AML-193 (cell line): ENCODE measurements at places on chromosomes 6 and 20.

GRCh38 chr6:17816921-17817611 is 110.3 kb upstream of the NUP153 start:
- no peak for DNase-seq

DNA sequence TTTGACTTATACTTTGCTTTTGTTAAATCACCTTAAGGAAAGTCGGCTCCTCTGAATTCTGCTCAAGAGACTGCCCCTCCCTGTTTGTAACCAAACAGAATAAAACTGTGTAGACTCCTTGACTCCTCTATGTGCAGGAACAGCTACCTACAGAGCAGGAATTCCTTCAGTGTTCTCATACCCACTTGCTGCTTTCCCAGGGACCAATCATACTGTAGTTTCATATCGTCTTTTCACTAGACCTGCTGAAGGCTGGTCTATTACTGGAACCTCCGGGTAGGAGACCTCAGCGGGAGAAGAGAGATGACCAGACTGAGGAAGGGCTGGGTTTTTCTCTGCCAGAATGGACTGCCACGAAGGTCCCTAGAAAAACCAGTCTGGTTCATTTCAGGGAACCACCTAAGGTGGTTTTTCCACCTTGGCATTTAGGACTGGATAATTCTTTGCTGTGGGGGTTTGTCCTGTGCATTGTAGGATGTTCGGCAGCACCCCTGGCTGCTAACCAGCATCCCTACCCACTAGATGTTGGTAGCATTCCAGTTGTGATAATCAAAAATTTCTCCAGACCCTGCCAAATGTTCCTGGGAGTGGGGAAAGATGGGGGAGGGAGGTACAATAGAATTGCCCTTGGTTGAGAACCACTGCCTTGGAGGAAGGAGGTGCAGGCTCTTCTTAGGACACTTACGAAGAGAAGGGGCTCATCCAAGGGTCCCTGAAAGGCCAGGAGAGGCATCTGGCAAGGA is 80.5 kb downstream of the DNAAF9 start:
- DNase-seq: no peak

DNA sequence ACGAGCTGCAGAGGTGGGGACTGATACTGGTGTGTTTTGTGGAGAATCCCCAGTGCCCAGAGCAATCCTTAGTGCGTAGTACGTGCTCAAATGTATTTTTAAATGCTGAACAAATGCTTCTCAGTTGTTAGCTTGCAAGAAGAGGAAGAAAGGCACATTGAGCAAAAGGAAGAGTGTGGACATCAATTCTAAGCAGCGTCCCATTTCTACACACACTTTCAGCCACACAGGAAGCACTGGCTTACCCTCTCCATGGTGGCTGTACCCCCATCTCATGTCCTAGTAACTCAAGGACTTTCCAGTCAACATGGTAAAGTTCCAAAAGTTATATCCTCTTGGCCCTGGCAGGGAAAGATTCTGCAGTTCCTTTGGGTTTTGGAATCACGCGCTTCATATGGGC is 98.8 kb upstream of the NXT1 start:
- peak; percentile 30 for DNase-seq

GRCh38 chr6:155895641-155896040 is 440.0 kb upstream of the NOX3 start:
- no peak for DNase-seq

- no peak for DNase-seq
These were observed 251.4 kb downstream of the TAF4 start for GRCh38 chr20:61814244-61814643.

DNA sequence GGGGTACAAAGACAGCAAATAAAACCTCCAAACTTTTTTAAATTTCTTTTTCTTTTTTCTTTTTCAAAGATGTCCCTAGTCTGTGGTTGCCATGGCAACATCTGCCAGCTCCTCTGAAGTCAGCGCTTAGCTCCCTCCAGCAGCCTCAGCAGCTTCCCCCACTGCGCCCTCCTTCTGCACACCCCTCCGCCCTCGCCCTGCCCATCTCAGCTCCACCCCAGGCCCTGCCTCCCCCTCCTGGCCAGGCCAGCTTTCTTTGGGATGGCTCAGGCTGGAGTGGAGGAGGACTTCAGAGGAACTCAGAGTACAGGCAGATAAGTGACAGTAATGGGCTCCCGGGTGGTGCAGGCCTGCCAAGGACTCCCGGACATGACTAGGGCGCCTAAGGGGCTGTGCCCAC is 104.6 kb downstream of the LRFN2 start:
- DNase-seq: no peak

DNA sequence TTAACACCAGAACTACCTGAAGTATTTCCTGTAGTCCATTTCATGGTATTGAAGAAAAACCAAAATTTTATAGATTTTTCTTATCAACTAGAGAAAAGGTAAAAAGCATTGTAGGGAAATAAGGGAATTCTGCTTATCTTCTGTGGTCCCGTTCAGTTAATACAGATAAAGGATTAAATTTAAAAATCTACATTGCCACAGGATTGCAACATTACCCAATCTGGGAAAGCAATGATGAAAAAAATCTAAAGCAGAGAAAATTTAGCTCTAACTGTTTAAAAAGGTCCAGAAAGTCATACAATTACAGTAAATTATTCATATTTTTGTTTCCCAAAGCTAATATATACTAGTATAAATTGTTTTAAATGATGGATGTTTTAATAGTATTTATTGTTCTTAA is 18.0 kb downstream of the POLH start:
- no peak for DNase-seq

DNA sequence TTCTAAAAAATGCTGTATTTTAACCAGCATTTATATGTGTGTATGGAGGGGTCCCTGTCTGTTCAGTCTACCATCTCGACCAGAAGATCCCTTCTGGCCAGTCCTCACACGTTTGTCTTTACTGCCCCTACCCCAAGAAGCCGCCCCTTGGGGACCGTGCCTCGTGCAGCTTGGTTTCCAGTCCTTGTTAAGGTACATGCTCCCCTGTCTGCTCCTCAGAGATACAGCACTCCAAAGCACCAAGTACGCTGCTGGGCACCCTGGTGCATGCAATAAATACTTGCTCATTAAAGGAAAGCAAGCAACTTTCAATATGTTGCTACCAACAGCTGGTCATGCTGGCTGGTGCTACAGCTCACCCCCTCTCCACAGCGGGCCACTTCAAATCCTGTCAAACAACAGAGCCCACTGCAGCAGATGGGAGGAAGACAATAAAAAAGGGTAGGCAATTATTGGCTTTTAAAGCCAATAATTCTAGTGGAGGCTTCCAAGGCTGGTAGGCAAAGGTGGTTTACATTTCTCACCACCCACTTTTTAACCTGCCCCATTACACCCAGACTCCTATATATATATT is 61.6 kb downstream of the PSMG4 start:
- DNase-seq: no peak

DNA sequence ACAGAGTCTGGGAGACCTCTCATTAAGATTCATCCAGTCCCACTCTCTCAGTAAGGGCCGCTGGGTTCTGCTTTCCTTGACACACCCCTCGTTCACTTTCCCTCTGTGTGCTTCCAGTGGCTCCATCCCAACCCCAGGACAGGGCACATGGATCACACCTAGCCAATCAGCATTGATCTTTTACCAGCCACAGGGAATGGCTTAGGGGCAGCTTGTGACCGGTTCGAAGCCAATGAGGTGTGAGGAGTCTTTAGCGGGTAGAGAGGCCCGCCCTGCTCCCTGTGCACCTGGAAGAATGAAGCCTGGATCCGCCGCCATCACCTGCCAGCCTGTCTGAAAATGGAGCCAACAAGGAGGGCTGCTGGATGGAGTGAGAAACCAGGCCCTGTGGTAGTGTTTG is 35.2 kb upstream of the OVOL2 start:
- DNase-seq: no peak

DNA sequence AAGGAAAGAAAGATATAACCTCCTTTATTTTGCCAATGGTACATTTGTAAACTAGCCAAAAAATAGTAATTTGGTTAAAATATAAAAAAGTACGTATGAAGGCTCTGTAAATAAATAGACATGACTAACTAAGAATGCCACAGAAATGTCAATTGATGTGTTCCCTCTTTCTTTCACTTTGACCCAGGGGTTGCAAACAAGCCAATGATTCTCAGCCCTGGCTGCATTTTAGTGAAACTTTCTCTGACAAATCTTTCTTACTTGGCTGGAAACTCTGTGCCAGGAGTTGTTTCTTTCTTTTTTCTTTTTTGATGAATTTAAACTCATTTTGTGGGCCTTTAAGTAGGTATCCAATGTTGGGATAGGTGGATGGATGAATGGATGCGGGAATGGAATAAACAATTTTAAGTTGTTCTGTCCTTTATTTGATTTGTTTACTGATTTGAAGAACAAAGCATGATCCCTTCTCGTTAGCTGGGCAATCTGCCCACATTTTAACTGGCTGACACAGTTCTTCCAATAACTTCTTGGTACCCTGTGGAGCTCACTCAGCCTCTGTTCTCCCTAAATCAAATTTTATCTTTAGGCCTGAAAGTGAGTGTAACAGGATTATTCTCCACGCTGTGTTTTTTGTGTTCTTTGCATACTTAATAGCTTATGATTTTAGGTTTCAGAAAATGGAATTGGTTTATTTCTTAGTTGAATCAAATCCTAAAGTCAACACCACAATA is 58.6 kb upstream of the GCLC start:
- DNase-seq: no peak

- DNase-seq: no peak
These were observed 13.9 kb downstream of the RPS10 start for GRCh38 chr6:34412016-34412415.

DNA sequence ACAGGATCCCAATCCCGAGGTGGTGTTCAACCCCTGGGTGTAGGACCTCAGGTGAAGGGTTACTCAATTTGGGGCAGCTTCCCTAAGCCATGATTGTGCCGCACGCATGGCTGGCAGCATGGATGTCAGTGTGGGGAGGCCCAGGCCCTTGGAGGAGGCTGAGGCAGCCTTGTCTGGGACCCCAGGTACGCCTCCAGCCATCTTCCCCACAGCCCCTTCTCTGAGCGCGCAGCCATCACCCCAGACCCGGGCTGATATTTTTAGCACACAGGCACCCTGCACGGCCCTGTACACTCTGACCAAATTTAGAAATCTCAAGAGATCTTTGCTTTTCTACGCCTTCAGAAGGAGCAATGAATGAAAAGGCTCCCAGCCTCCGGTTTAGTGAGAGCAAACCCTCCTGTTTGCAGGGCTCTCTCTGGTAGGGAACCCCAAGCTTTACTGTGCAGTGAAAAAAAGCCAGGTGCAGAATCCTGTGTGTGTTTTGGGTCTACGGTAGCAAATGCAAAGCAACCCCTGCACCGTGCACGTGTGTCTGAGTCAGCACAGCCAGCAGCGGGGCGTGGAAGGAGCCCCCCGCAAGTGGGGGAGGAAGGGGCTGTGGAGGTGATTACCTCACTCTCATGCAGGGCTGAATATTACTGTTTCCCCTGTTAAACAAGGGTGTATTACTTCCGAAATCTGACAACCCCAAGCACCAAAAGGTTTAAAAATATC is 44.3 kb downstream of the CTCFL start:
- DNase-seq: no peak

- DNase-seq: no peak
These were observed 678.1 kb upstream of the ID4 start for GRCh38 chr6:19159089-19159488.

- DNase-seq: no peak
These were observed 9.1 kb downstream of the PAX1 start for GRCh38 chr20:21714297-21715192.

DNA sequence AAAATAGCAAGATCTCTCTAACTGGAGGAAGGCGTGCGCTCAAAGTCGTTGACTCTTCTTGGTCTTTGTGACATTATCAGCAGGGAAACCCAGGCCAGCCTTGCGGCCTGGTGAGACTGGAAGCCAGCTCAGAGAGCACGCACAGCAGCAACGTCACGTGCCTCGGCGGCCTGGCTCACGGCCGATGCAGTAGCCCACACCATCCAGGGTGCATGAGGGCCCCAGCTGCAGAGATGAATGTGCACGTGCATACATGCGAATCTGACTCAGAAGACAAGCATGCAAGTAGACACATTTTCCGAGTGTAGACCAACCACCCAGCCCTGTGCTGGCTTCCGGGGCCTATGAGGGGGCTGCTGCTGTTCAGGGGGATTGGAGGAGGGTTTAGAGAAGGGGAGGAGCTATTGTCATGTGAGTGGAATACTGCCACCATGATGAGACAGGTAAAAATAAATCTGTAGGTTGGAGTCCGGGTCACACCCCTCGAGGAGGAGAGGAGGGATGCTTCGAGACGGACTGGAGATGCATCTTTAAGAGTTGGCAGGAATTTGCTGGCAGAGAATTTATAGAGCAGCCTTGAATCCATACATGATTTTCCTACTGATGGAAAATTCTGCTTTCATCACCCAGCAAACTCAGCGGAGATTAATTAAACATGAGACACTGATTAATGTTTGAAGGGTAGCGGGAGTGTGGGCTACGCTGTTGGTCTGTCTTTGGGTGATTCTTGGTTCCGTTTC is 388.2 kb downstream of the CDH4 start:
- no peak for DNase-seq

GRCh38 chr6:40925341-40925740 is 113.7 kb downstream of the UNC5CL start:
- DNase-seq: peak; percentile 5

GRCh38 chr20:62517901-62518610 is 42.3 kb upstream of the GATA5 start:
- no peak for DNase-seq

DNA sequence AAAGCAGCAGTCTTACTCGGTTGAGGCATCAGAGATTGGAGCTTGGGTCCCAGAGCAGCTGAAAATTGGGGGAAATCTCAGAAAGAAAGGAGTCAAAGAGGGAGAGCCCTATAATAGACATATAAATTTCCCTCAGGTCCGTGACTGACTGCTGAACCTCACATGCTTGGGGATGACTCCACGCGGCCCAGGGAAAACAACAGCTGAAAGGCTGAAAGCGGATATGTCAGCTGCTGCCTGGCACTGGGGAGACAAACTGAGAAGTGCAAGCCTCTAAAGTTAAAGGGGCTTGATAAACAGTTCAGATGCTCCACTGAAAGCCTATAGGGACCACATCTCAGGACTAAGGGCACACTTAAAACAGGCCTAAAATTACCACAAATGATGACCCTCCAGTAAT is 255.9 kb upstream of the RIN2 start:
- no peak for DNase-seq

- DNase-seq: no peak
These were observed 40.9 kb downstream of the GHRH start for GRCh38 chr20:37220731-37221130.

GRCh38 chr6:155219858-155220301 is 43.9 kb upstream of the CLDN20 start:
- no peak for DNase-seq
